Activated CD8-positive, alpha-beta memory T cell treated with anti-CD3 and anti-CD28 coated beads for 4 hours (primary cell): ENCODE measurements at places on chromosomes 7 and 10.

DNA sequence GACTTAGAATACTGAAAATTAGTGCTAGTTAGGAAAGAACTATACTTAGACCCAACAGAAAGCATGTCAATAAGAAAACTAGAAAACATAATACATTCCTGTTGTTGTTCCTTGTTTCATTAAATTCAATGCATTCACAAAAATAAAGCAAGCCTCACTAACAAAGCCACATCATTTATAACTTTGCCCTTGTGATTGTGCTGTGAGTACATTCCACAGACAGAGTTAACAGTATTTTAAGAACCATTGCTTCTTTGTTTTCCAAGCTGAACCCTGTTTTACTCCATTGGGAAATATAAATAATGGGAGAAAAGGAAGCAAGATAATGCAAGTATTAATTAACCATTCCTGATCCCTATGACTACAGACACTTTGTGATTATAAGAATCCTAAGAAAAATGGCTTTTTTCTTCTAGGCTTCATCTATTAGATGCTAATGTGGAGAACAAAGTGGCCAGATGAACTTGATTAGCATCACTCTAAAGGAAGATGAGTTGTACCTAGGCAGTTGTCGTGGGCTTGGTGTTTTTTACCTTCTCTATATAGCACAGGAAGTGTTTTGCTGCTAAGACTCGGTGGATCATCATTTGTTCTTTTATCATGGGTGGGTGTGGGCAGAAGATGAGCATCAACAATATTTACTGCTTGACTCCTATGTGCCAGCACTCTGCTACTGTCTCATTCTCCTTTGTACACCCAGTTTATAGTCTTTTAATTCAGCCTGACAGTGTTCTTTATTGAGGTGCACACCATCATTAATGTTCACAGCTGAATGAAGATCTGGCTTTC is 34.2 kb upstream of the ZNRF2 start:
- no peak for DNase-seq

DNA sequence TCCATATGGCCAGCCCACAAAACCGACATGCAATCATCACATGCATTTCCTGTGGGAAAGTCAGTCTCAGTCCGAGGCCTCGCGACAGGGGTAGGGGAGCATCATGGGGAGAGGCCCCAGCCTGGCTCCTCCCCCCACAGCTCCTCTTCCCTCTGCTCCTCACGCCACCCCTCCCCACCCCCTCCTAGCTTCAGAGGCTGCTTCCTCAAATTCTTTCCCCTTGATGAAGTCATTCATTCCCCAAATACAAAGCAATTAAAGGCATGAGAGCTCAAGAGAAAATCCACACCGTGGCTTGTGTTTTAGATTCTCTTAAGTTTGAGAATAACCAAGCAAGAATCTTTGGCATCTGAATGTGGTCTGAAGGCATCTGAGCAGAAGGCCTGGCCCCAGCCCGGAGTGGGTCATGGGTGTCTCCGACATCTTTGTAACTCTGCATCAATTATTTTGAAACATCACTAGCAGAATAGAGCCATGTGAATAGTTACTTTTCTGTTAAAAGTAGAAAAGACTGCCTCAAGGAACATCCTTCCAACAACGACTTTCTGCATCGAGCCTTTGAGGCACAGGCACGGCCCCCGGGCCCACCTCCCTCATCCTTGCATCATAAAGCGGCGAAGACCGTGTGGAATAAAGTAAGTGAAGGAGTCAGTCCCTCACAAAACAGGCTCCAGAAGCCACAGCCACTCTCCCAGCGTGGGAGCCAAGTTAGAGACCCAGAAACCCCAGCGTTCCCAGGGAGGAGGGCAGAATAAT is 90.9 kb downstream of the DIP2C start:
- no peak for DNase-seq

DNA sequence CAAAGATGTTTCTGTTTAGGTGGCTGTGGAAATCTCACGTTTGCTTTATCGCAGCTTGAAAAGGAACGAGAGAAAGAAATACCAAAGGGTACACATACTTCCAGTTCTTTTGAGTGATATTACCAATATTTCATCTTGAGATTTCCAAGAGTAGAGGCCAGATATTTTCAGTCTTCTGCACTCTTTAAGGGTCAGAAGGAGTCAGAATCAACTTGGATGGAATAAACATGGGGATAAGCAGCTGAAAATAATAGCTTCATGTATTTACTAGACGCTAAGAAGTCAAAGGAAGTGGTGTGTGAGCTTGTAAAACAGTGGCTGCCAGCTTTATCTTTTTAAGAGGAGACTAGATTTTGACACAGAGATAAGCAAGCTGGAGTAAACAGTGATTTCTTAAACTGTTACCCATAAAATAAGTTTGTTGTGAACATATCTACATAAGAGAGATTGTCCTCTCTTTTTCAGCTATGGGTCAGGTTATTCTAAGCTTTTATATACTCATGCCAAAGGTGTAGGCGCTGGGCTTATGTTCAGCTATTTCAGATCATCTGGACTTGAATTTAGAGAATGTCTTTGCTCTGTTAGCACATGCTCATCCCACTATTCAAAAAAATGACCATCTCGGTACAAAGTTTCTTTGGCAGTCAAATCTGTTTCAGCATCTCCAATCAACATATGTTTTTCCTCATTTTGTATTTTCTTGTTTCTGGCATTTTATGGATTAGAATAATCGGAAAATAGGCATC is 170.8 kb upstream of the TCF7L2 start:
- no peak for DNase-seq

DNA sequence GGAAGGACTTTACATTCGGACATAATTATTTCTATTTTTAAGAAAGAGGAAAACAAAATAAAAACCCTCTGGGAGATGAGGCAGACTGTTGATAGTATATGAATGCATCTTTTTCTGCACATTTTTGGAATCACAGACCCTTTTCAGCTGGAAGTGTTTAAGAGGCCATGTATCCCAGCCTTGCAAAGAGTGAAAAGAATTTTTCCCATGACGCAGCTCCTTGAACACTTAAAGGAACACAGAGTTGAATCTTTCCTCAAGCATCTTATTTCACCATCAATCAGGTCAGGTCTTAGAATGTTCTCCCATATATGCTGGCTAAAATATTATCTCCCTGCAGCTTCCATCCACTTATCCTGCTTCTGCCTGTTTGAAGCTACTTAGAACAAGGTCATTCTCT is 45.9 kb upstream of the PAPSS2 start:
- no peak for DNase-seq

GRCh38 chr7:45975847-45976484 is 54.9 kb upstream of the IGFBP3 start:
- DNase-seq = no peak

DNA sequence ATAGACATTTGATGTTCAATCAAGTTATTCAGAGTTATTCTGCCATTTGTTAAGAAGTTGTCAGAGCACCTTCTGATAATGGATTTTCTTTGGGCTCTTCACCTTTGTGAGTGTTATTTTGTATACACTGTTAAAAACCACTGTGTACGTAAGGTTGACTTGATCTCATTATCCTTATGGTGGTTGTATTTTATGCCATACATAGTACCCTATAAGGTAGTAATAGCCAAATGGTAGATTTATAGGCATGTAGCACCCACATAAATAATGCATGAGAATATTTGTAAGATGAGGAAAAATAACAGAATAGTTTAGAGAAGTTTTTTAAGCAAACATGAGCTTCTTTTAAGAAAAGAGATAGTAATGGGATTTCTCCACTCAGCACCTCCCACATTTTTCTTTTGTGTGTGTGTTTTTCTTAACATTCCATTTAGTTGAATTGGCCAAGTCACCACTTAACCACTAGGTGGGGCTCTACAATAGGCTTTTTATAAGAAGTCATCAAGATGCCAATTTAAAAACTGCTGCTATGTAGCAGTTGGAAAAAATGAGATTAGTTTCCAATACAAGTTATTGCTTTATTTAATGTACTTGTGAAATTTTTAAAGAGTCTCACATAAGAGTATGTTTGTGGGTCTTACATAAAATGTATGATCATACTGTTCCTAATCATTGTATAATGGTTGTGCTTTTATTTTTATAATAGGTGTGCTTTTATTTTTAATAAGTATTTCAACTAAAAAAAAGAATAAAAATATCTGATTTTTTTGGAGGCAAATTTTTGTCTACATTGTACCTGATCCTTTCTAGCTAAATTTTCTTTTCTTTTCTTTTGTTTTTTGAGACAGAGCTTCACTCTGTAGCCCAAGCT is 41.1 kb upstream of the STMP1 start:
- no peak for DNase-seq

GRCh38 chr7:54541669-54542625 is at the start of gene VSTM2A:
Gene VSTM2A, plus strand, starts transcription at chr7:54542375. Its CDS starts 356 bp downstream, at chr7:54542731.
- no peak for DNase-seq

- peak; percentile 66 for DNase-seq
These were observed 41.5 kb upstream of the NMT2 start for GRCh38 chr10:15209827-15210509.

GRCh38 chr10:24992512-24993133 is 23.3 kb downstream of the ENKUR start:
- no peak for DNase-seq

DNA sequence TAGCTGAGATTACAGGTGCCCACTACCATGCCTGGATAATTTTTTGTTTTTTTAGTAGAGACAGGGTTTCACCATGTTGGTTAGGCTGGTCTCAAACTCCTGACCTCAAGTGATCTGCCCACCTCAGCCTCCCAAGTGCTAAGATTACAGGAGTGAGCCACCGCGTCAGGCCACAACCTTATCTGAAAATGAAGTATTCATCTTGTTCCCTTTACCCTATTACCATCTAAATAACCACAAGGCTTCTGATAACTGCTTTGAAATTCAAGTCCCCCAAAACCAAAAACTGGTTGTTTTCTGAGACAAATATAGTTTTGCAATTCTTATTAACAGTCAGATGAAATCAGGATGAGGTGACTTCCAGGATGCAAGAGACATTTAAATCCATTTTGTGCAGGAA is 2.4 kb downstream of the TCTN3 start:
- no peak for DNase-seq

- no peak for DNase-seq
These were observed 128.2 kb downstream of the UBE2H start for GRCh38 chr7:129824291-129825208.

DNA sequence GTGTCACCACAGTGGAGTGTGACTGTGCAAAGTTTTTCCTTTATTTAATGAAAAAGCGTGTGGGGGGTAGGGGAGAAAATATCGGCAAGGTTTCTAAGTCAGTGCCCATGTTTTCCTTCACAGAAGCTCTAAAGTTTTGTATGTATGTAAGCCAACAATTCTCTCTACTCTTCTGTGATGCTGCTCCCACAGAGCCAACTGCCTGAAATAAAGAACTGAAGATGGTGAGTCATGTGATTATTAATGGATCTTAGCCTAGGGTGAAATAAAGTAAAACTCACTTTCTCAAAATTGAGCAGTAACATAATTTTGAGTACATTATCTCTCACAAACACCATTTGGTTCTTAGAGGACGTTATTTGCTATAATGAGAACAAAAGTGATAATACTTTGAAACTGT is 143.7 kb downstream of the ELMO1 start:
- no peak for DNase-seq

DNA sequence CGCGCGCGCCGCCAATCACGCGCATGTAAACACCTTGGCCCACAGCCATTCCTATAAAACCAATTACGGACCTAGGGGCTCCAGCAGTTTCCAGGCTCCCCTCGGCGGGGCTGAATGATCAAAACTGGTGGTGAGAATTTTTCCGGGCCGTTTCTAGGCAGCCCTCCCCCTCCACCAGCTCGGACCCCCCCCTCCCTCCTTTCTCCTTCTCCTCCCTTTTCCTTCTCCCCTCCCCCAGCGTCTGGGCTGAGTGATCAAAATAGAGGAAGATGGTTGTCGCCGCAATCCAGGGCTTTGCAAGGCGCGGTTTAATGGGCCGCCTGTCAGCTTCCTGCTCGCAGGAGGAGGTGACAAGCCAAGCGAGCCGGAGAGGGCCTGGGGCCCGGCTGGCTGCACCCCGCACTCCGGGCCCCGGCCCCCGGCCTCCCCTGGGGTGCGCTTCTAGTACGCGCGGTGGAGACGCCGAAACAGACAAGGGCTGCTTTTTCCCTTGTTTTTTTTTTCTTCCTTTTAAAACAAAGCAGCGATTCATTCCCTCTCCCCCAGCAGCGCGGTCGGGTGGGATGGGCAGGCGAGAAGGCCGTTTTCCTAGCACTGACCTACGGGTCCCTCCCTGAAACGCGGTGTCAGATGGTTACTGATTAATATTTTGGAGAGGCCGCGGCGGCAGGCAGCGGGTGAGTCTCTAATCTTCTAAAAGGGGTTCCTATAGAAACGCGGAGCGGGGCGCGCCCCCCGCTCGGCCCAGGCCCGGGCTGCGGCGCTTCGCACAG is 528 bp upstream of the TNRC18 start:
- no peak for DNase-seq

DNA sequence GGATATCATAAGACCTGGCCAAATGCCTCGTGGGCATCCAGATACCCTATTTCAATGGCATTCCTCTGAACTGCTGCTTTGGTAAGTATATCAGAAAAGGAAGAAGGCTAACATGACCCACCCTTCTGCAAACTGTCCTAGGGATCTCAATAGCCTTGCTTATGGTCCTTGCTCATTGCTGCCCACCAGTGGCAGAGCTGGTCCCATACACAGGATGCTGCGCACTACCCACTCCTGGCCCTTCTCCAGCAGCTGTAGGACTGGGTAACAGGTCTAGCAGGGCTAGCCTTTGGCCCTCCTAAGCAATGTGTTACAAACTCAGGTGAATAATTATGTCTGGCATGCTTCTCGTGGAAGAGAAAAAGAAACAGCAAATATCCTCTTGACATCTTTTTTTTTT is 72.5 kb downstream of the C10orf90 start:
- no peak for DNase-seq

GRCh38 chr10:112389271-112389822 is 15.4 kb downstream of the ACSL5 start:
- DNase-seq = peak; percentile 48

GRCh38 chr7:111529507-111530355 is 32.6 kb downstream of the IMMP2L start:
- no peak for DNase-seq

DNA sequence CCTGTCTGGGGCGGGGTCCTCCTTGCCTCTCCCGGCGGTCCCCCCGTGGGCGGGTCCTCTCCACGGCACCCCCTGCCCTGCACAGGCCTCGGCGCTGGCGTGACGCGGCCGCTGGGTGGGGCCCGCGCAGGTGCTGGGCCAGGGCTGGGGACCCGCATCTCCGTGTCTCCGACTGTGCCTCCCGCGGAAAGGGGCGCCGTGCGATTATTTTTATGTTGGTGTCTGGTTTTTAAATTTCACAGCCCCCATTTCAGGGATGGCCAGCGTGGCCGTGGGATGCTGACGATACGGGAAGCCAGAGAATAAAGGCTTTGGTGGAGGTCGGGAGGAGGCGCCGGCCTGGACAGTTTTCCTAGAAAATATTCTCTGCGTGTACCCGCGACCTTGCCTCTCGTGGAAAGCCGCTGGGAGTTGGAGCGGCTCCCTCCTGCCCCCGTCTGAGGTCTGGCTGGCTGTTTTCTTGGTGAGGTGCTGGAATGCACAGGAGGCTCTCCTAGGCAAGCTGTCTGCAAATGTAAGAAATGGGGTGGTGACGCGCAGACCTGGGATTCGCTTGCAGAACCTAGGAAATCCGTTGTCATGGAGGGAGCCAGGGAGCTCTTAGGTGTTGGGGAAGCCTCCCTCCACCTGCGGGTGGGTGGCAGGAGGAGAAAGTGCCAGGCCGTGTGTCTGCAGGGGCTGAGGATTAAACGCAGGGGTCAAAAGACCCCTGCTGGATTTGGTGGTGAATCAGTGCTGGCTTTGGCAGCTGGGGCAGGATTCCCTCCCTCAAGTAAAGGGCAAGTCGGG is 28.7 kb upstream of the JAKMIP3 start:
- no peak for DNase-seq

- no peak for DNase-seq
These were observed 101.9 kb downstream of the MICU1 start for GRCh38 chr10:72523932-72524396.

- no peak for DNase-seq
These were observed 759 bp downstream of the DNAJB12 start for GRCh38 chr10:72353965-72354355.
